ENCODE measurements at places on chromosomes 3 and 15.

- no peak for DNase-seq
Observed at GRCh38 chr3:13132731-13133410, 59.6 kb upstream of the IQSEC1 start.

GRCh38 chr15:90872486-90873184 is 4.2 kb downstream of the FURIN start:
- no peak for DNase-seq

DNA sequence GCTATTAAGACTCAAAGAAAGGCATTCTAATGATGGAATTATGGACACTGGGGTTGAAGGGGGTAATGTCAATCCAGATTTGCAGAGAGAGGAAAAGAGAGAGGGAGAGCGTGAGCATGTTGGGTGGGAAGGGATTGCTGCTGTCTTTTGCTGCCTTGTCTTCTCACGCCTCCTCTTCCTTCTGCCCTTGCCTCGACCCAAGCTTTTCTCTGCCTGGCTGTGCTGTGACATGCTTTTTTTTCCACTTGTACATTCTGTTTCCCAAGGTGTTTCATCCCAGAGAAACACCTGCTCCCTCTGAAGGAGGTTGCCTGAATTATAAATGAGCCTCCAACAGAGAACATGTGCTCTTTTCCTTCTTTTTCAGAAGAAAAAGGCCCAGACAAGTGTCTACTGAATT is 80.3 kb downstream of the BDH1 start:
- no peak for DNase-seq

GRCh38 chr3:33840179-33840578 is 41.7 kb downstream of the PDCD6IP start:
- DNase-seq: no peak

GRCh38 chr3:31973081-31973480 is 8.0 kb downstream of the OSBPL10 start:
- DNase-seq: no peak

- DNase-seq: no peak
Observed at GRCh38 chr3:71219744-71220638, 363.5 kb downstream of the FOXP1 start.

DNA sequence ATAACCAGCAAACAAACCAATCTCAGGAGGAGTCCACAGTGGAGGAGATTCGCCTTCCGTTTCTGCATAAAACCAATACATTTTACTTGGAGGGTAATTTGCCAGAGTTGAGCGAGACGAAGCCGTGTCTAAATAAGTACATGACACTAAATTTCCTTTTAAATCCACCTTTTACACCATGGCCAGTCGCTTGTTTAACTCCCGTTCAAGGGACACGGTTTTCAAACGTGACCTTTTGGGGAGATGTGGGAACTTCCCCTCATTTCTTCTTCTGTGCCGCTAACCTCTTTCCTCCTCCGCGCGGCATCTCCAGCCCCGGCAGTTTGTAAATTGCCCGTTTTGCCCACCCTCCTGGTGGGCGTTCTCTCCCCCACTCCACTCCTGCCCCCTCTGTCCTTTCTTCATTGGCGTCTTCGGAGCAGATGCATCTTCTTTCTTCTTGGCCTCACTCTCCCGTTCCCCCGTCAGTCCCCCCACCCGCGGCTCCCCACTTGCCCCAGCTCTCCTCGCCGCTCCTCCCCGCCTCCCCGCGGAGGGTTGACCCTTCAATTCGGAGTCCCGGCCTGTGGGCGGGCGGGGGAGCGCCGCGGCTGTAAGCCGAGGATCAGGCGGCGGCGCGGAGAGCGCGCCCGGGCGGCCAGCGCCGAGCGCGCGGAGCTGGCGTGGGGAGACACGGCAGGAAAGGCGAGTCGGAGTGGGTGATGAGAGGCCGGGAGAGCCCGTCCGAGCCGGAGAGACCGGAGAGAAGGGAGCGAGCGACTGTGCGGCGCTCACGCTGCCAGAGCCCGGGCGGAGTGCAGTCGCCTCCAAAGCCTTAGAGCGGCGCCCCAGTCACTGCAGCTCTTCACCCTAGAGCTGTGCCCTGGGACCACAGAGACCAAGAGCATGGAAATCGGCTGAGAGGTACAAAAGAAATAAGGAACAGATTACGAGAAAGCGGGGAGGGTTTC is at the start of gene NLGN1:
NLGN1 (plus strand) TSS at position 584 of the 950 bp plus-strand sequence.
- peak; percentile 71 for DNase-seq

DNA sequence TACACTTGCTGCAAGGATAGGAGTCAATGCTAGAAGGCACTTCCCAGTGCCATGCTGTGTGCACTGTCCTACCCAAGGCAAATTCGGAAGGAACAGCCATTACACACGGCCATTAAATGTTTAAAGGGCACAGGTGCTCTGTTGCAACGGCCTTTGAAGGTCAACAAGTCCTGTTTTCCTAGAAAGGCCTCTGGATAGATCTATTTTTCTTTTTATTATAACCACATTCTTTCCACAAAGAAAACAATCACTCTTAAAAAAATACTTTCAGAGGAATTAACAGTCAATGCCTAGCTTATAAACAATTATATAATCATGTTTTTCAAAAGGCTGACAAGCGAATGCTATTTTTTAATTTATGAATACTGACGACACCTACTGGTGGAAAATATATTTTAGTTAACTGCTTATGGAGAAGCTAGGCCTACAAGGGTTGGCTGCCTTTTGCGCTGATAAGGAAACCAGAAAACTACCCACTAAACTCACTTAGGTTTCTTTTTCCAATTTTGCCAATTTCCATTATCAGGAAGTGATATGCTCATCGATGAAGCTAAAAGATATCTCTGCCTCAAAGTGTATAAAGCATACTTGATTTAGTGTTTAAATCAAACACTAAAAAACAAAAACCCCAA is 2.4 kb downstream of the ARHGEF3 start:
- DNase-seq: peak; percentile 47

- no peak for DNase-seq
Observed at GRCh38 chr3:134277066-134277660, 26.5 kb upstream of the RYK start.

- DNase-seq: no peak
Observed at GRCh38 chr3:150599611-150600297, 3.4 kb upstream of the SELENOT start.

GRCh38 chr3:167148136-167148535 is 232.0 kb downstream of the ZBBX start:
- DNase-seq: no peak

DNA sequence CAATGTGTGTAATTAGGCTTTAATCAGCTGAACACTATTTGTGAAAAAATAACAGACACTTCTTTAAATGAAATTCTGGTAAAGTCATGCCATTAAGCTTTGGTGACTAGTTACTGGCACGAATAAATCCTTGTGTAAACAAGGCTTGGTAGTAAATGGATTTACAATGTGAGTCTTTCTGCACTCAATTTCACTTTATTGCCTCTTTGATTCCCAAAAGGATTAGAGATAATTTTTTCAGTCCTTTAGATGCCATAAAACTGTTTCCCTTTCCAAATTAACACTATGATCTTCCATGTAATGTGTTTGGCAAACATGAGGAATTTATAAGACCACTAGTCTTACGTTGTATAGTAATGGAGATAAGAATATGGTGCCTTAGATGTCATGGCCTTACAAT is 339.5 kb upstream of the DNAJC19 start:
- DNase-seq: peak; percentile 27

- DNase-seq: no peak
Observed at GRCh38 chr3:129984125-129984524, 9.6 kb downstream of the TRH start.

DNA sequence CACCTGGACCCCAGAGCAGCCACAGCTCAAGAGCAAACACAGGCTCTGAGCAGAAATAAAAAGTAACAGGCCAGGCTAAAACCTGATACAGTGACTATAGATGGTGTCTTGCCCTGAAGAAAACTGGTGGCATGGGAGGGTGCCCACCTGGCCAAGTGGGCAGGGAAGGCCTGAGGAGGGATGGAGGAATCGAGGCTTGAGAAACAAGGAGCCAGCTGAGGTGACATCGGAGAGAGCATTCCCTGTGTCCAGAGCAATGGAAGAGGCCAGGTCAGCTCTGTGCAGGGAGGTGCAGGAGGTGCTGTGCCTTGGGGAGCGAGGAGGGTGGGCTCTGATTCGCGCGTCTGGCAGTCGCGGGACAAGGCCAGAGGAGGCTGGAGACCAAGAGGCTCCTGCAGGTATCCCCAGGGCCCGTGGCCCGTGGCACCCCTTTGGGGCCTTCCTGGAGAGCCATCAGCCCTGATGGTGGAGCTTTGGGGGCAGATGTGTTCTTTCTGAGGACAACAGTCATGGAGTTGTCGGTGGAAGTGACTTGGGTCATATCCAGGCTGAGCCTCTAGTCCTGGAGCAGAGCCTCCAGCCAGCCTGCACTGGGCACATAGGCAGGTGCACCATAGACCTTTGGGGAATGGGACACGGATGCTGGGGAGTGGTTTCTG is 56.1 kb downstream of the PLXNA1 start:
- no peak for DNase-seq

- DNase-seq: no peak
Observed at GRCh38 chr15:70050441-70050840, 47.3 kb downstream of the TLE3 start.

- no peak for DNase-seq
Observed at GRCh38 chr15:75045332-75046015, 22.1 kb downstream of the PPCDC start.

- no peak for DNase-seq
Observed at GRCh38 chr3:128679338-128679737, 28.7 kb upstream of the RPN1 start.

- DNase-seq: peak; percentile 67
Observed at GRCh38 chr15:27538325-27538724, 560.8 kb downstream of the OCA2 start.

GRCh38 chr3:9500108-9501050 is 53.2 kb downstream of the LHFPL4 start:
- DNase-seq: no peak

GRCh38 chr3:150372722-150373121 is 35.4 kb upstream of the TSC22D2 start:
- no peak for DNase-seq

DNA sequence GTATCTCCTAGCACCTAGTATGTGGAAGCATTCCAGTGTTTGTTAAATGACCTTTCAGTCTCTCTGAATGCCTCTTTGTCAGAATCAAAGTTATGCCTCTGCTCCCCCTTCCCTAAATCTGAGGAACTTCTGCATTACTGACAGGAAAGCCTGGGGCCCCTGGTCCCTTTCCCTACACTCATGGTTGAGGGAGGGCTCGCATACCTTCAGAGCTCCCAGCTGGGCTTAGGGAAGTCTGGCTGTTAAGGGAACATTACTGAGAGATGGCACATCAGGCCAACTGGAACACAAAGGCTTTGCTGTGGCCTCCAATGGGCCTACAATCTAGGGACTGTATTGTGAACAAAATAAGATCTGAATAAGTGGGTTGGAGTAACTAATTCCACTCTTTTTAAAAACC is 10.3 kb downstream of the PKM start:
- no peak for DNase-seq

DNA sequence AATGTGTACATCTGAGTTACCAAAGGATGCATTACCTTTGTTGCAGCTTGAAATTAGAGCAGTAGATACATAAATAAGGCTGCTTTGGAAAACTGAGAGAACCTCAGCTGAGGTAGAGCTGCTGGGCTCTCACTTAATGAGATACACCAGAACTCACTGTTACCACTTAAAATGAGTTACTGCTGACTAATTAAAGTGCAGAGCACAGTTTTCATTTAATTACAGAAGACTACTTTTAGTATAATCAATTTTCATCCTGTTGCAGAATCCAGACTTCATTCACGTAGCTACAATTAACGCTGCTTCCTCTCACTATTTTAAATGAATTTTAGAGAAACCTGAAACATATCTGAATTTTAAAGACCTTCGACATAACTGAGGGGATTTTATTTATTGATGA is 169.5 kb downstream of the USP13 start:
- no peak for DNase-seq

- no peak for DNase-seq
Observed at GRCh38 chr3:79767194-79767904, 449 bp downstream of the ROBO1 start.

GRCh38 chr3:72437661-72438406 is 410.4 kb downstream of the SHQ1 start:
- DNase-seq: no peak

GRCh38 chr3:34268032-34268709 is 469.7 kb downstream of the PDCD6IP start:
- no peak for DNase-seq

- DNase-seq: no peak
Observed at GRCh38 chr15:63166219-63166618, 8.9 kb upstream of the RPS27L start.

DNA sequence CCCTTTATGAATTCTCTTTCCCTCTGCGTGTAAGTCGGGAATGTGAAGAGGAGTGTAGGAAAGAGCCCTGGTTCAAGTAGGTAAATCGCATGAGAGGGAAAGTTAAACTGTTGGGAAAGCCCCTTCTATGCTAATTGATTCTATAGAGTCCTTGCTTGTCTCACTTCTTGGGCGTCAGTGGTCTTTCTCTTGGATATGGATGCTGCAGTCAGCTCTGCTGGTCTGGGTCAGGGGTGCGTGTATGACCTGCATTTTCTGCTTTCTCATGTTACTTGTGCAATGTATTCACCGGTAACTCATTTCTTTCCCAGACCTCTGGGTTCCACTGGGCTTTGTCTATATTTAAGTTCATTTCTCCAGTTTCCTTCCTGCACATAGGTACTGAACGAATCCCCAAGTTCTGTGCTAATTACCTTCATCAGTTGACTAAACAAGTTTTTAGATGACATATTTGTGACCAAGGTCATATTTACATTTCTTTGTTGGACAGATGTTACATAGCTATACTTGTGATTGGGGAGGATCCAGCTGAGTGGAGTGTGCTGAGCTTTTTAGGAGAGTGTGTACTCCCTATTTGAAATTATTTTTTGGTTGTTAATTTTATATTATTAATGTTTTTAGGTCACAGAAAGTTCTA is 1.4 kb downstream of the SETD5 start:
- DNase-seq: no peak

DNA sequence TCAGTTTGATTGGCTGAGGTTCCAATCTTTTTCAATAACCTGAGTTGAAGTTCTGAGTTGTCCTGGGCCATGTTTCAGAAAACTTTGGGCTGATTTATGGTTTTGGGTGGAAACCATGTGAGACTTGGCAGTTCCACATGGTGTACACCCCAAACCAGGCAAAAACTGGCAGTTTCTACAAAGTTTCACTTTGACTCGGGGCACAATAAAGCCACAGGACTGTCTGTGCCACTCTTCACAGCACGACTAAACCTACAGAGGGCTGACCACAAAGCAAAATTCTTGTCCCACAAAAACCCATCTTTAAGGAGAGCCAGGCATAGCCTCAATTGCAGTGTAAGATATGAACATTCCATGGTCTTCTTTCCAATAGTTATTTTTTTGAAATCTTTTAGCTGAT is 155.0 kb downstream of the DUT start:
- no peak for DNase-seq

GRCh38 chr15:63457379-63457778 is 47.0 kb upstream of the USP3 start:
- no peak for DNase-seq

- DNase-seq: no peak
Observed at GRCh38 chr3:130509008-130509407, 8.0 kb upstream of the COL6A6 start.

All from NCI-H1092 (cell line).